Retinal pigment epithelial cell (primary cell): ENCODE measurements at places on chromosomes 11 and 22.

- peak; percentile 48 for DNase-seq
Measured at GRCh38 chr11:124644426-124645280, 22.0 kb downstream of the TBRG1 start.

- no peak for DNase-seq
Measured at GRCh38 chr11:11563200-11563975, 58.4 kb downstream of the GALNT18 start.

DNA sequence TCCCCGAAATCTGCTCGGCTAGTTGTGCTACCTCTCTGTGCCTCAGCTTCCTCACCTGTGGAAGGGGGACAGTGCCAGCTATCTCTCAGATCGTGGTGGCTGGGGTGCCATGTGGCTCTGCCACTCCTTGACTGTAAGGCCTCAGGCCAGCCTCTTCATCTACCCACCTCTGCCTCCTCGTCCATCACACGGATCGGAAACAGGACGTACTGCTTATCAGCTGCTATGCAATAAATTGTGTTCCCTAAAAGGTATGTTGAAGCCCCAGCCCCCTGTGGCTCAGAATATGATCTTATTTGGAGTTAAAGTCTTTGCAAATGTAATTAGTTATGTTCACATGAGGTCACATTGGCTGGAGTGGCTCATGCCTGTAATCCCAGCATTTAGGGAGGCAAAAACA lies 7.8 kb downstream of the PPM1F start:
- DNase-seq: no peak

DNA sequence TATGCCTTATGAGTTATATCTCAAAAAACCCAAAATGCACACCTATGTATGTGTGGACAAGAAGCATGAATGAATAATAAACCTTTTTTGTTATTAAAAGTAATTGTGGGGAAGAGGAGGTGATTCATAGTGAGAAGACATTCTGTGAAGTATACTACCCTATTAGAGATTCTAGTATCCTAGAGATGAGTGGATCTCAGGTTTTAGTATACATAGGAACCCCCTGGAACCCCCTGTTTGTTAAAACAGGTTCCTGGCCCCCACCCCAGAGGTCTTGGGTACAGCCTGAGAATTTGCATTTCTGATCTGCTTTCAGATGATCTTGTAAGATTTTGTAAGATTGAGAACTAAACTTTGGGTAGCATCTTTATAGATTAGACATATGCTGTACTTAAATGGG lies 17.5 kb downstream of the NUCB2 start:
- DNase-seq: no peak

DNA sequence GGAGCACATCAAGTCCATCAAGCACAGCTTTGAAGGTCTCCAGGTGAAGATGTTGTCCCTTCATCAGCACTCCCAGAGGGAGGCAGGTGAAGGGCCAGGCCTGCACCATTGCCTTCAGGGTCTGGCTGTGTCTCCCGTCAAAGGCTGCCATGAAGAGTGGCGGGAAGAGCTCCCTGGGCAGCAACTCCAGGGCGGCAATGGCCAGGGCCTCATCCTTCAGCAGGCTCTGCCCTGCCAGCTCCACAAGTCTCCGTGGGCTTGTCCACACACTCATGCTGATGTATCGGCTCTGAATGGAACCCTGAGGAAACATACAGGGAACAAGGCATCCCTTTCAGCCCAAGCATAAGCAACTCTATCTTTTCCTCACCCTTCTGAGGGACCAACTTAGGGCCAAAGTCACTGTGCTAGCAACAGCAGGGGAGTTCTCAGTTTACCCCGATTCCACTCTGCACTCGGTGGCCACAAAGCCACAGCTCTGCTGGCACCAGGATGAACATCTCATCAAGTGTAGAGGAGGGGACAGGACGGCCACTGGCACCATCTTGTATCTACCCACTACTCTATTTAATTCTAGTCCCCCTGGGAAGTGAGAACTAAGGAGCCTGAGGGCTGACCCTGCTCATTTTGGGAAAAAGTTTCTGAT lies 8.2 kb downstream of the PRAME start:
- DNase-seq: no peak
